ENCODE measurements at places on chromosomes 2 and 18.

DNA sequence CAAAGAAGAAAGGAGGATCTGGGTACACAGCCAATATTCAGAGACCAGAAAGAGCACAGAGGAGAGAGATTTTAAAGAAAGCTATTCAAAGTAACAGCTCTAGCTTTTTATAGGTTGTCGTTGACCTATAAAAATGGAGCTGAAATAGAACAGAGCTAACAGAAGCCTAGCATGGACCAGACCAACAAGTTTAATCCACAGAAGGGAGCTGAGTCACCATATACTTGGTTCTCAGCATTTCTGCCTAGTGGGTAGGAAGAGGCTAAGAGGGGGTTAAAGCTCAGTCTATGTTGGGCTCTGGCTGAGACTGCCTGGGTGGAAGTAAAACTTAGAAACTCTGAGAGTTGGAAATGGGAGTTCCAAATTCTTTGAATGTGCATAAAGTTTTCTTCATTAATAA, 678.0 kb upstream of the CDH2 start:
- no peak for DNase-seq
- H3K27ac ChIP-seq = no peak overlapping the region
- H3K4me1 ChIP-seq = no peaks in the 10 kb centered on the region

DNA sequence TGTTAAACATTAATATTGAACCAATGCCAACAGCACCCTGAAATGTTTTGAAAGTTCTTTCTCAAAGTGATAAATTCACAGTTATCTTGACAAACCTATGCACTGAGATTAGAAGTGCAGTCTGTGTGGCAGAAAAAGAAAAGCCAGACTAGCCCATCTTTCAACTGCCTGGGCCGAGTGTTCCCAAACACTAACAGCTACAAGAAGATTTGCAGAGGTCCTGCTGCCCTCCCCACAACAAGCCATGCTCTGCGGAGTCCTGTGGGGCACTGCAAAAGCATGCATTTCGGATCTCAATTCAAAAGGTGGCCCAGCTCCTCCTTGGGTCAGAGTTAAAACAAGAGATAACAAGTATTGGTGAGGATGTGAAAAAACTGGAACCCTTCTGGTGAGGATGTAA, 208.4 kb upstream of the TMEM200C start:
- H3K36me3 ChIP-seq = no peaks in the 10 kb centered on the region
- no peak overlapping the region for H3K27ac ChIP-seq
- DNase-seq = no peak
- no peaks in the 10 kb centered on the region for H3K4me1 ChIP-seq

DNA sequence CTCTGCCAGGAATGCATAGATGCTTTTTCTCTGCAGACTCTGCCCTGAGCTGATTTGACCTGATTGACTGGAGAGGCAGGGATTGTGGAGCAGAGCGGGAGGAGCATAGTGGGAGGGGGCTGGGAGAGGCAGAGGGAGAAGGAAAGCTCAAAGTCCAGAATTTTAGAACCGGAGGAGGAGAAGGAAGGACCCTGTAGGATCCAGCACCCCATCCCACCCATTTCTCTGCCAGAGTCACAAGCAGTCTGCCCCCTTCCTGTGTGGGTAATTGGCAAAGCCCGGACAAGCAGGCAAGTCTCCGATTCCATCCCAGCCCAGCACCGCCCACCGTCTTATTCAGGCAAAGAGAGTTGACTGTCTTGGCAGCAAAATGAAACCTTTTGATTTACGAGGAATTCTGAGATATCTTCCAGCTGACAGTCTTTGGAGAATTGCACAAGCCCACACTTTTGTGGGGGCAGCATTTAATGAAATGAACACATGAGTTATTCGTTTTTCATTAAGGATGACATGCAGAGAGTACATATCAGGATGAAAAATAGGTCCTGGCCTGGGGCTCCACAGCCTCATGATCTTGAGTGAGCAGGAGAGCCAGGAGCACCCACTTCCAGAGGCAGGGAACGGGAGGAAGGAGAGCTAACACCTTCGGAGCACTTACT, 103.1 kb downstream of the MCFD2 start:
- peaks cover 12% of the 10 kb centered on the region for H3K36me3 ChIP-seq
- H3K4me3 ChIP-seq = no peak overlapping the region
- H3K27me3 ChIP-seq = peaks cover 18% of the 10 kb centered on the region
- DNase-seq = no peak
- no peak overlapping the region for H3K27ac ChIP-seq

- H3K36me3 ChIP-seq = peaks cover 3% of the 10 kb centered on the region
- no peak overlapping the region for H3K27ac ChIP-seq
- no peaks in the 10 kb centered on the region for H3K27me3 ChIP-seq
Measured at GRCh38 chr2:165811592-165812370, 17.7 kb upstream of the GALNT3 start.

- H3K36me3 ChIP-seq = no peaks in the 10 kb centered on the region
- H3K27me3 ChIP-seq = peaks cover 12% of the 10 kb centered on the region
- H3K4me3 ChIP-seq = no peak within 1 kb of the TSS
Measured at GRCh38 chr2:201806442-201807170, at the start of gene CDK15. Gene CDK15 (plus strand): TSS chr2:201806537. CDS start chr2:201806665, 128 bp downstream.

DNA sequence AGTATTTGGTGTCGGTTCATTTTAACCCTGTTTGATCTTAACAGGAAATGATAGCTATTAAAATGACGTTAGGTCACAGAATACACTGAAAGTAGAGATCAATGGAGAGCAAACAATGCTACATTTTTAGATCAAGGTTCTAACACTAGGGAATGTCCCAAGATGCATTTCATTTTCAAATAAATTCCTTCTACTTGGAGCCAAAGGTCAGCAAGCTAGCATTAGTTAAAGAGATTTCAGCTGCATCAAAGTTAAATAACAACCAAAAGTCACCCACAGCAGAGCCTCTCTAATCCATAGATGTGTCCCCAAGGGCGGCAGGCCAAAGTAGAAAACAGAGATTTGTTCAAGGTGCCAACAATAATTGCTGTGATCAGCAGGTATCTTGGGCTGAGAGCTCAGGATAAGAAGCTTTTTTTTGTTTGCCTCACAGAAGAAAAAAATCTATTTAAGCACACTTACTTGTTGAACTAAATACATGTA, 1233.6 kb upstream of the TMEFF2 start:
- H3K27ac ChIP-seq = no peak overlapping the region
- H3K4me1 ChIP-seq = no peaks in the 10 kb centered on the region
- no peaks in the 10 kb centered on the region for H3K36me3 ChIP-seq

DNA sequence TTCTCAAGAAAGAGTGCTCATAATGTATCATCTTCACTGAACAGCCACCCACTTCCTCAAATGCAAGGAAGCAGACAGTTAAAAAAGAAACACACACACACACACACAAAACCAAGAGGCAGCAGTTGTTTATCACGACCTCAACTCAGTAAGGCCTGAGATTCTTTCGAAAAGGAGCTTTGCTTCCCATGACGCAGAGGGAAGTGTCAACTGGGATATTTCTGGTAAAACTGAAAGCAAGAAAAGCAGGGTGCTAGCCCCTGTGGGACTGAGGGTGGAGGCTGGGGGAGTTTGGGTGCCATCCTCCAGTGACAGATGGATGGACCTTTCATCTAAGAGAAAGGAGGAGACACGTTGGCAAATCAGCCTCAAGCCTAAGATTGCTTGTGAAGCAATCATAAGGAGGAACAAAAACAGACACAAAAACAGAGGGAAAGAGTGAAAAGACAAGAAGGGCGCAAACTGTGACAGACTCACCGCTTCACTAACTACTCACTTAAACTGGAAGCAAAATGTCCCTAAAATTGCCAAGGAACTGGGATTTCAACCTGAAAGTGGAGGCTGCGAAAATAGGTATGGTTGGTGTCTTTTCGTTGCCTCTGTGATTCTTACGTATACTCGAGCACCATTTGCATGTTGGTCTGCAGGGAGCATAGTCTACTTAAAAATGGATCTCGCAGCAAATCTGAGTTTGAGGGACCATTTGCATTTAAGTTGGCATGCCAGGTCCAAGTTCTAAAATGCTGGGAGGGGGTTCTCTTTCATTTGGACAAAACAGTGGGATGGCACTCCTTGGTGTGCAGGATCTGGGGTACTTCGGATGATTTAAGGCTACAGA, at the start of gene ARHGAP25:
TSS of gene ARHGAP25 (plus strand) at position 124 of the 838 bp plus-strand sequence. CDS start at position 513, 389 bp downstream.
- no peaks in the 10 kb centered on the region for H3K27me3 ChIP-seq
- DNase-seq = peak; percentile 44
- no peak within 1 kb of the TSS for H3K27ac ChIP-seq
- peaks cover 26% of the 10 kb centered on the region for H3K4me1 ChIP-seq

DNA sequence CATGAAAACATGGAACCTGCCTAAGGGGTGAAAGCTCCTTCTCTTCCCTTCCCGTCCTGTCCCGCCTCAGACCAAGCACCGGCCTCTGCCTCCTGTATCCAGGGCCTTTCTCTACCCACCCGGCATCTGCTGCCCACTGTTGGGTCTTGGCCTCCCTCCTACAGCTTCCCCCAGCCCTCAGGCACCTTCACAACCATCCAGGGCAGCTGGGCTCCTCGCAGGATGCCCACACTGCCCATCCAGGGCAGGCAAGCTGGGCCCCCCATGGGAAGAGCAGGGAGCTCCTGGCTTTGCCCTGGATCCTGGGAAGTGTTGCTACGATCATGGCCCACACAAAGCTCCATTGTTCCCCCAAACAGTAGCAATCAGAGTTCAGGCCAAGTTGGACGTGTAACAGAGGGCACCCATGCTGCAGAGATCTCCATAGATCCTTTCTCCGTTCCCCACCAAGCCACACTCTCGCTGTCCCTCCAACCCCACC, 206.6 kb downstream of the NDUFA10 start:
- H3K36me3 ChIP-seq = no peaks in the 10 kb centered on the region
- H3K27ac ChIP-seq = no peak overlapping the region
- H3K4me3 ChIP-seq = no peak overlapping the region
- peaks cover 11% of the 10 kb centered on the region for H3K4me1 ChIP-seq
- no peak for DNase-seq

DNA sequence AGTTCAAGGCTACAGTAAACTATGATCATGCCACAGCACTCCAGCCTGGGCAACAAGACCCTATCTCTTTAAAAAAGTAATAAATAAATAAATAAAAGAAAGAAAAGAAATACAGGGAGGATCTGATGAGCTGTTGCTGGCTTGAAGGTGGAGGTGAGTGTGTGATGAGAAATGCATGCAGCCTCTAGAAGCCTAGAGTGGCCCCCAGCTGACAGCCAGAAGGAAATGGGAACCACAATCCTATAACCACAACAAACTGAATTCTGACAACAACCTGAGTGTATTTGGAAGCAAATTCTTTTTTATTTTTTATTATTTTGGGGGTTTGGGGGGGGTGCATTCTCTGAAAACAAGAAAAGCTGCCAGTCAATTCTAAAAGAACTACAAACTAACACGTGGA, 14.6 kb downstream of the NOL10 start:
- no peak overlapping the region for H3K4me3 ChIP-seq
- no peaks in the 10 kb centered on the region for H3K27me3 ChIP-seq
- H3K4me1 ChIP-seq = peaks cover 2% of the 10 kb centered on the region
- peaks cover 13% of the 10 kb centered on the region for H3K36me3 ChIP-seq
- H3K27ac ChIP-seq = no peak overlapping the region

- no peak overlapping the region for H3K4me3 ChIP-seq
- no peak overlapping the region for H3K27ac ChIP-seq
- H3K4me1 ChIP-seq = peaks cover 3% of the 10 kb centered on the region
- no peak for DNase-seq
Measured at GRCh38 chr2:42860319-42861094, 68.1 kb upstream of the HAAO start.
